Cortex of kidney (tissue), 1 donor: ENCODE measurements at places on chromosomes 12 and 14.

GRCh38 chr12:121712190-121712460 is 427 bp upstream of the TMEM120B start:
- DNase-seq = no peak

GRCh38 chr12:132415327-132416120 is 74.4 kb upstream of the FBRSL1 start:
- DNase-seq = no peak

DNA sequence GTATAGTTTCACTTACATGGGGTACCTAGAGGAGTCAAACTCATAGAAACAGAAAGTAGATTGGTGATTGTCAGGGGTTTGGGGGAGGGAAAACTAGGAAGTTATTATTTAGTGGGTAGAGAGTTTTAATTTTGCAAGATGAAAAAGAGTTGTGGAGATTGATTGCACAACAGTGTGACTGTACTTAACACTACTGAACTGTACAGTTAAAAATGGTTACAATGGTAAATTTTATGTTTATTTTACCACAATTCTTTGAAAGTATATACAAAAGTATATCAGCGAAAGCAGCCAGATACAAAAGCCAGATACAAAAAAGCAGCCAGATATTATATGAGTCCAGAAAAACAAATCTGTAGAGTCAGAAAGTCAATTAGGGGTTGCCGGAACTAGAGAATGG is 247.6 kb downstream of the IPO8 start:
- no peak for DNase-seq

GRCh38 chr12:50232771-50233209 is 50.5 kb downstream of the LIMA1 start:
- no peak for DNase-seq

GRCh38 chr14:54673193-54674045 is 106.5 kb downstream of the SAMD4A start:
- DNase-seq = no peak

- DNase-seq = no peak
These were observed 255.6 kb downstream of the ERC1 start for GRCh38 chr12:1246637-1247036.

DNA sequence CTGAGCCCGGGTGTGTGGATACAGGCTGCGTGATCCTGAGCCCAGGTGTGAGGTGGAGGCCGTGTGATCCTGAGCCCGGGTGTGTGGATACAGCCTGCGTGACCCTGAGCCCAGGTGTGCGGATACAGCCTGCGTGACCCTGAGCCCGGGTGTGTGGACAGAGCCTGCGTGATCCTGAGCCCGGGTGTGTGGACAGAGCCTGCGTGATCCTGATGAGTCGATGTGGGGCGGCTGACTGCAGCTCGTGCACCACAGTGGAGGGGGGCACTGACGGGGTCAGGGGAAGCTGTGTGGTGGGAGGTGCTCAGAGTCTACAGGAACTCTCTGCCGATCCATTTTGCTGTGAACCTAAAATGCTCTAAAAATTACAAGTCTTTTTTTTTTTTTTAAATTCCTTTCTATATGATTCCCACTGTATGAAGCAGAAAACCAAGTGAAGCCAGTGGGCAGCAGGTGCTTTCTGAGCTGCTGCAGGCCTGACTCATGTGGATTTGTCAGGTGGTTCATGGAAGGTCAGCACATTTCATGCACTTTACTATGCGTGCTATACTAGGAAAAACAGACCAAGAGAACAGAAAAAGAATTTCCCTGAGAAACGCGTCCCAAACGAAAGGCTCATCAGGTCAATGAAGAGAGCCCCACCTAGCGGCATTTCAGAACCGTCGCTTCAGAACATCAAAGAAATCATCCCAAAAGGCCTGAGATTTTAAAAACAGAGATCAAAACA is 19.3 kb downstream of the BRF1 start:
- no peak for DNase-seq

- DNase-seq = peak; percentile 49
These were observed 97.9 kb downstream of the RFLNA start for GRCh38 chr12:124392667-124393413.

DNA sequence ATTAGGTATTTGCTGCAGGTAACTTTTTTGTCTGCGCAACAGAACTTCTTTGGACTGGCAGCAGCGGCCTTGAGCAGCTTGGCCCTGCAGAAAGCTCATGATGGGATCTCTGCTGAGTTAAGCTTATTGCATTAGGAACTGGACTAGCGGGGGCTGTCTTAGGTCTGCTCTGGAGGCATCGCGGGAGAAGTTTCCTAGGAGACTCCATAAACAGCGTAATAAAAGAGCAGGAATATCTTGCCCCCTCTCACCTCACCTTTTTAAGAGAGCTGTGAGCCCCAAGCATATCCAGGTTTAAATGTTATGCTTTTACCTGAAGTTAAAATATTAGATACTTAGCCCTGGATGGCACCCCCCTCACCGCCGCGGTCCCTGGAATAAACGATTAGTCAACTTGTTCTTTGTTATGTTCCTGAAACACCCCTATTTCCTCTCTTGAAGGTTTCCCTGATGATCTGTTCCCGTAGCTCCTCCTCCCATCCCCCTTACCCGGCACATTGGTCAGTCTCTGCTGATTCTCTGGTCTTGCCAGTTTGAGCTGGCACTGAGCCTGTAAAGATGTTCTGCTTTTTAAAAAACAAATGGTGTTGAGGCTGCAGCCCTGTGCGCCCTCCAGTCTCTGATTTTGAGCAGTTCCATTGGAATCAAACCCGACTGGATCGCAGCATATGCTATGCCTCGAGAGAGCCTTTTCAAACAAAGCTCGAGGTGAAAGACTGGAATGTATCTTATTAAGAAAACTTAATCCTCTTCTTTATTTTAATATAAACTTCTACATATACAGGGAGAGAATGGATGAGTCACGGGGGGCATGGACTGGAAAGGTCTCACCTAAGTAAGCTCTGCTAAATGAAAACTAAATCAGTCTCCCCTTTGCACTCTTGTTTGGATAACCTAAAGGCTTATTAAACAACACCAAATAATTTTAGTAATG is 1.9 kb downstream of the MLXIP start:
- DNase-seq = no peak

DNA sequence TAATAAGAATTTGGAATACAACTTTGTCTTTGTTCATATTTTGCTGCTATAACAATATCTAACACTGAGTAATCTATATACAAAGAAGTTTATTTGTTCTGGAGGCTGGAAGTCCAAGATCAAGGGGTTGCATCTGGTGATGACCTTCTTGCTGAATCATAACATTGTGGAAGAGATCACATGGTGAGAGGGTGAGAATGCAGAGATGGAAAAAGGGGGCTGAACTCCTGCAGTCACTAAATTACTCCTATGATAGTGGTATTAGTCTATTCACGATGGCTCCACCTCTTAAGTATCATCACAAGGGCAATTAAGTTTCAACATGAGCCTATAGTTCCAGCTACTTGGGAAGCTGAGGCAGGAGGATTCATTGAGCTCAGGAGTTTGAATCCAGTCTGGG is 4.5 kb upstream of the AKAP6 start:
- DNase-seq = no peak

DNA sequence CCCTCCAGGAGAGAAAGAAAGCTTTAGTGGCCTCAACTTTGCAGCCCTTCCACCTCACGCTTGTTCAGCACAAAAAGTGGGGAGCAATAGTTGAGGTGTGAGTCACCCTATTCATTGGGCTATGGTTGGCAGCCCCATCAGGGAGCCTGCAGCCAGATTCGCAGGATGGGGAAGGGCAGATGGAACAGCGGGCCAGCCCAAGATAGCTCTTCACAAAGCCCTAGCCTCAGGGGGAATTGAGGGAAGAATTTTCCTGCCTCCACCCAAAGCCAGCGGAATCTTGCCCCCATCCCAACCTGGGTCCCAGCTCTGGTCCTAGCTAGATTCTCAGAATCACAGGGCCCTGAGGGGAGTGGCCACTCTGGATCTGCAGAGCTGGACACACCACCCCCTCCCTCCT is 3.6 kb upstream of the KRT5 start:
- no peak for DNase-seq

DNA sequence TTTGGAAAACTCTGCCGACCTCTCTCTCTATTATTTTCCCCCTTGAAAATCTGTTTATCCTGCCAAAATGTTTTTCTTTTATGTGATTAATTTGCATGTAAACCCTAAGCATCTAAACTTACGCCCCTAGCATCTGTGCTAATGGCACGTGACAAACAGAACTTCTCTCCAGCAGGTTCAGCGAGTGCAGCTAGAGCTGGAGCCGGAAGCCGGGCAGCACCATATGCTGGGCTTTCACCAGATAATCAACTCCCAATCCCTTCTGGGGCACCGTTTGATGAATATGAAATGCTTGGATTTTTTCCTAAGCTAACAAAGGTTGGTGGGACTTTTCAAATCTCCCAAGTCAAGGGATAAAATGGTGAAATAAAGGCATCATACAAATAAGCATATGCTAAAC is 667.5 kb upstream of the TMEM132C start:
- no peak for DNase-seq

- no peak for DNase-seq
These were observed 56.7 kb downstream of the TTC7B start for GRCh38 chr14:90759370-90760077.

DNA sequence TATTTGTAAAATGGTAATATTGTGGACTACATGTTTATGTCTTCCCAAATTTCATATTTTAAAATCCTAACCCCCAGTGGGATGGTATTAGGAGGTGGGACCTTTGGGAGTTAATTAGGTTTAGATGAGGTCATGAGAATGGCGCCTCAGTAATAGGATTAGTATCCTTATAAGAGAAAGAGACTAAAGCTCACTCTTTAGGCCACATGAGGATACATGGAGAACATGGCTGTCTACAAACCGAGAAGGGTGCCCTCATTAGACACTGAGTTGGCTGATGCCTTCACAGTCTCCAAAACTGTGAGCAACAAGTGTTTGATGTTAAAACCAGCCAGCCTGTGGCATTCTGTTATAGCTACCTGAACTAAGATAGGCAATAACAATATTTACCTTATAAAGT is 58.3 kb upstream of the OTOGL start:
- DNase-seq = no peak

GRCh38 chr12:107032266-107032665 is 45.3 kb upstream of the MTERF2 start:
- no peak for DNase-seq

GRCh38 chr12:29599381-29599780 is 101.9 kb upstream of the OVCH1 start:
- DNase-seq = no peak

DNA sequence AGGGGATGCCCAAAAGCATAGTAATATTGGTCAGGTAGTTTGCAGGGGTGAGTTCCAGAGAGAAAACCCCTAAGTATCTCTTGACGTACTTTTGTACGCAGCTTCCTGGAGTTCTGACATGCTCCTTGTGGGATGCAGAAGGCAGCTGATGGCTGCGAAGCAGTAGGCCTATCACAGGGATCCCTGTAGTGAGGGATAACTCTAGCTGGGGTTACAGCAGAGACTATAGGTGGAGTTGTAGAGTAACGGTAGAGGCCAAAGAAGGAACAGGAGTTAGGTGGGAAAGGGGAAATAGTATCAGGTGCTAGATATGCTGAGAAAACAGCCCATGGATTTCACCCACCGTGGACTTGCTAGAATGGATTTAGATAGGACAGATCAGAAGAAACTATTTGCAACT is 37.3 kb downstream of the MGST1 start:
- no peak for DNase-seq

GRCh38 chr12:31521964-31522363 is 69.0 kb downstream of the DENND5B start:
- no peak for DNase-seq

DNA sequence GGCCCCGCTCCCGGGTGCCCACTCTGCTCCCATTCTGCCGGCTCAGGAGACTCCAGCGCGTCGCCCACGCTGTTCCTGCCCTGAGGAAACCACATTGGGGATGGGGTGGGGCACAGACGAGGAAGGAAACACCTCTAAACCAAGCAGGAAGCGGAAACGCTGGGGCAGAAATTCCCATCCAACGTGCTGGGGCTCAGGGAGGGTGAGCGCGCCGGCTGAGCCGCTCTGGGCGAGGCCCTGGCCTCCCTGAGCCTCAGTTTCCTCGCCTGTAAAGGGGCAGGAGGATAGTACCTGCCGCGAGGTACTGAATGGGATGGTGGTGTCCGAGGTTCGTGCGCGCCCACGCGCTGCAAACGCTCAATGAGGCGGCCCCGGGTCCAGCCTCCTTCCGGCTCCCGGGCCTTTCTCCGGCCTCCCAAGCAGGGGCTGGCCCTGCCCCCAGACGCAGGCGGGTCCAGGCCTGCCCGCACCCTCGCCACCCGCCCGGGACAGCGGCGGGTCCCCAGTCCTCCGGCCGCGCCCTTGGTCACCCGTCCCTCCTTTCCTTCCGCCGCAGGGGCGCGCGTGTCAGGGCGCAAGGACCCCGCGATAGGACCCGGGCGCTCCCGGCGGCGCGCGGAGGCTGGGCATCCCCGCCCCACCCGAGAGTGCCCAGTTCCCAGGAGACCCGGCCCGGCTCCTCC is 673 bp downstream of the BEGAIN start:
- no peak for DNase-seq

- no peak for DNase-seq
These were observed 63.0 kb downstream of the TMEM121 start for GRCh38 chr14:105589161-105589925.

DNA sequence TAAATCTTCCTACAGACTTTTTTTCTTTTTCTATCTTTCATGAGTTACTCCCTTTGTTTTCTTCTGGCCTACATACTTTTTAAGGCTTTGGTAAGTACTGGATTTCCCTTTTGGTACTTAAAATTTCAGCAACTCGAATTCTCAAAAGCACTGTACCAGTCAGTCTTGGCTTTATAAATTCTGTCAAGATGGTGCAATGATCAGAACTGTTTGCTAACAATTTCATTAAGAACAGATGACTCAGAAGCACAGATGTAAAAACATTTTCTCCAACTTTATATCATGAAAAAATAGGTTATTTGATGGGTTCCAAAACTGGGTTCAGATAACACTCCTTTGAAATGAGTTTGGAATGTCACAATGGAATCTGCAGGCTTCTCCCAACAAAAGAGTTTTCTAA is 1961.8 kb upstream of the FLRT2 start:
- no peak for DNase-seq
